ENCODE measurements at places on chromosomes 3 and 15.

- H3K4me3 ChIP-seq, result no peak overlapping the region
- peak overlapping the region; percentile 37 for H3K27ac ChIP-seq
- no peaks in the 10 kb centered on the region for H3K4me1 ChIP-seq
- no peaks in the 10 kb centered on the region for H3K27me3 ChIP-seq
These were observed 16.5 kb upstream of the P2RY13 start for GRCh38 chr3:151345859-151346258.

- peak; percentile 74 for DNase-seq
These were observed 178.2 kb upstream of the LPP start for GRCh38 chr3:187975561-187976364.

GRCh38 chr15:84598250-84598649, 2.6 kb upstream of the ZSCAN2 start:
- H3K4me3 ChIP-seq, result no peak overlapping the region
- H3K36me3 ChIP-seq, result no peaks in the 10 kb centered on the region
- H3K27me3 ChIP-seq, result no peaks in the 10 kb centered on the region
- H3K27ac ChIP-seq, result peak overlapping the region; percentile 38
- H3K4me1 ChIP-seq, result no peaks in the 10 kb centered on the region

- no peak overlapping the region for H3K27ac ChIP-seq
- H3K4me1 ChIP-seq, result no peaks in the 10 kb centered on the region
- DNase-seq, result no peak
These were observed 481.4 kb upstream of the ALCAM start for GRCh38 chr3:104885214-104885814.

DNA sequence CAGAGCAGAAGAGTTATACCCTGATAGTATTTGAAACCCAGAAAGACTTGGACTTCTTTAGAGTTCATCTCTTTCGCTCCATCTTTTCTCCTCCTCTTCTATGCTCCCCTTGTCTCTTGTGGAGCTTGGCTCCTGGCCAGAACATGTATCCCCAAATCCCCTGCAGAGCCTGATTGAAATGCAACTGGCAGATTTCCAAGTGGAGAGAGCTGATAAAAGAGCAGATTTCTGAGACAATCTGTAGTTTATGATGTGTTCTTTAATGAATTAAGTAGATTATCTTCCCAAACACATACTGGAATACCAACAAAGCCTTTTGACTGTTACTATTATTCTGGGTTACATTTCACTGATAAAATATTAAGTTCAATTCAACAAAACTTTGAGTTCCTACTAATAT, 33.4 kb downstream of the UNC13C start:
- H3K27me3 ChIP-seq, result no peaks in the 10 kb centered on the region
- H3K4me1 ChIP-seq, result no peaks in the 10 kb centered on the region
- no peak for DNase-seq
- no peaks in the 10 kb centered on the region for H3K36me3 ChIP-seq

DNA sequence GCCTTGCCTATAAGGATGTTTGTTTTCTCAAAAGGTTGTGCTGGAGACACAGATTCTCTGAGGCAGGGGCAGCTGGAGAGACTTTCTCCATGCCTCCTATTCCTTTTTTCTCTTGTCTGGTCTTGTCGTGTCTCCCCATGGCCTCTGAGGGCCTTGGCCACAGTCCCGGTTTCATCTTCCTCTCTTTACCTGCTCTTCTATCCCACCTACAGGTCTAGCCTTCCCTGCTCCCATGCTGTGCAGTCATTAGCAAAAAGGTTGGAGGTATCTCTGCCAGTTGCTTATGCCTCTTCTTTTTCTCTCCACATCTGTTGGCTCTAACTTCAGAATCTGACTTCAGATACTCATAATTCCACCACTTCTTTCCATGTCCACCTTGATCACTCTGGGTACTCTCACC, 191.1 kb downstream of the IL20RB start:
- H3K27me3 ChIP-seq, result no peaks in the 10 kb centered on the region
- no peaks in the 10 kb centered on the region for H3K4me1 ChIP-seq
- DNase-seq, result no peak
- H3K36me3 ChIP-seq, result no peaks in the 10 kb centered on the region
- no peak overlapping the region for H3K4me3 ChIP-seq

- no peak overlapping the region for H3K27ac ChIP-seq
- no peaks in the 10 kb centered on the region for H3K4me1 ChIP-seq
- DNase-seq, result no peak
- H3K27me3 ChIP-seq, result no peaks in the 10 kb centered on the region
These were observed 390.6 kb upstream of the CFAP20DC start for GRCh38 chr3:59440285-59441028.

DNA sequence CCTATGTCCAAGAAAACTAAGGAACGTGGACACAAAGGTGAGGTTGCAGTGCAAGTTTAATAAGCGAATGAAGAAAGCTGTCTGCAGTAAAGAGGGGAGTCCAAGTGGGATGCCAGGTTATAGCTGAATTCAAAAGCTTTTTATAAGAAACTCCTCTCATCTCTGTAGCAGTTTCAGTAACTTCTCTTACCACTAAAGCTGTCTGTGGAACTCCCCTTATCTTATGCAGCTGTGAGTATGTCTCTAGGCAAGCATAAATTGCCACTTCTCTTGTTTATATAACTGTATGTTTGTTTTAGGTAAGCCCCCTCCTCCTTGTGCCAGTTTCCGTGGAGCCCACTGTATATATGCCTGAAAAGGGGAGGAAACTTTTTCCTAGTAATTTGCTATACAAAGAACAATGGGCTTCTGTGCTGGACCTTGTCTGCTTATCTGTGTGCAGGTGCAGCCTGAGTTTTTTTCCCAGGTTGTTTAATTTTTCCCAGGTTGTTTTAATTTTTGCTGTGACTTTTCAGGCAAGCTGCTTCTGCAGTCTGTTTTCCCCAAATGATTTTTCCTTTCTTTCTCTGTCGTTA, 875.1 kb upstream of the EPHA6 start:
- no peak for DNase-seq
- H3K36me3 ChIP-seq, result no peaks in the 10 kb centered on the region
- no peaks in the 10 kb centered on the region for H3K4me1 ChIP-seq
- no peak overlapping the region for H3K27ac ChIP-seq
- H3K27me3 ChIP-seq, result no peaks in the 10 kb centered on the region

GRCh38 chr3:176953106-176954060, 243.9 kb downstream of the TBL1XR1 start:
- peak; percentile 21 for DNase-seq
- peaks cover 4% of the 10 kb centered on the region for H3K4me1 ChIP-seq
- H3K36me3 ChIP-seq, result no peaks in the 10 kb centered on the region
- H3K4me3 ChIP-seq, result no peak overlapping the region

GRCh38 chr15:42157981-42158765, 1.7 kb upstream of the PLA2G4F start:
- no peaks in the 10 kb centered on the region for H3K27me3 ChIP-seq
- no peaks in the 10 kb centered on the region for H3K4me1 ChIP-seq
- H3K27ac ChIP-seq, result no peak overlapping the region
- peaks cover 3% of the 10 kb centered on the region for H3K36me3 ChIP-seq
- no peak overlapping the region for H3K4me3 ChIP-seq

GRCh38 chr3:26437678-26438077, 184.9 kb upstream of the LRRC3B start:
- H3K4me3 ChIP-seq, result no peak overlapping the region
- H3K27me3 ChIP-seq, result no peaks in the 10 kb centered on the region

GRCh38 chr15:26125664-26126063, 262.5 kb upstream of the ATP10A start:
- H3K27ac ChIP-seq, result no peak overlapping the region
- H3K4me3 ChIP-seq, result no peak overlapping the region
- DNase-seq, result no peak
- H3K4me1 ChIP-seq, result no peaks in the 10 kb centered on the region
- no peaks in the 10 kb centered on the region for H3K36me3 ChIP-seq

DNA sequence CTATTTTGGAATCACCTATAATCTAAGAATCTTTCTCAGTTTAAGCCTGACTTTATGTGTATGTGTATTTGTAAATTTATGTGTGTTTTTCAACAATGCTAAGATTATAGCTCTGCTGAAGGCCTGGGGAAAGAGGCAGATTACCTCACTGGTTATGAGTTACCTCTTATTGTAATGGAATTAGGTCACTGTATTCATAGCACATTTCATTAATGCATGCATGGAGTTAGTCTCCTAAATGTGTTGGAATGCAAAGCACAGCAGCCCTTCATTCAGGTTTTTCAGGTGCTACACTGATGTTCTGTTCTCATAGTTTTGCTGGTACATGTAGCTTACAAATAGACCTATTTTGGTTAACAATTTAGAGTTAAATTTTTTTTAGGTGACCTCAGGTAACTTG, 9.5 kb downstream of the GPR87 start:
- no peak overlapping the region for H3K27ac ChIP-seq
- H3K27me3 ChIP-seq, result no peaks in the 10 kb centered on the region
- H3K4me3 ChIP-seq, result no peak overlapping the region
- no peaks in the 10 kb centered on the region for H3K4me1 ChIP-seq

- H3K27ac ChIP-seq, result no peak overlapping the region
- no peak for DNase-seq
- no peaks in the 10 kb centered on the region for H3K27me3 ChIP-seq
- no peak overlapping the region for H3K4me3 ChIP-seq
- no peaks in the 10 kb centered on the region for H3K36me3 ChIP-seq
These were observed 188.4 kb downstream of the CPNE4 start for GRCh38 chr3:131846296-131846924.

DNA sequence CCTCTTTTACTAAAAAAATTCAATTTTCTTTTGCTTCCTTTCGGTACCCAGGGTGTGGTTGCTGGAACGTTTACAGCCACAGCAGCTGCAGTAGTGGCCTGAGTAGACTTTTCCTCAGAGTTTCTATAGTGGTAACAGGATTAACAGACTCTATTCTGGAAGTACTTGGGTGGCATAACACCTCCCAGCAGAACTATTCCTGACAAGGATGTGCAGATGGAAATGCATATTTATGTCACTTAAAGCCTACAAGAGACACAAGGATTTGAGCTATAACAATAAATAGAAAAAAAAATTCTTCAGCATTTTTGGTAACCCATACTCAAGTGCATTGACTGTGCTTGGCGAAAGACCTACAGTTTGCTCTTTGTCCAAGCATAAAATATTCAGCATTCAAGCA, 94.0 kb downstream of the MDFIC2 start:
- no peaks in the 10 kb centered on the region for H3K4me1 ChIP-seq
- H3K4me3 ChIP-seq, result no peak overlapping the region
- no peak for DNase-seq
- H3K27ac ChIP-seq, result no peak overlapping the region
- H3K27me3 ChIP-seq, result no peaks in the 10 kb centered on the region
- no peaks in the 10 kb centered on the region for H3K36me3 ChIP-seq
